Stimulated activated CD4-positive, alpha-beta T cell treated with anti-CD3 and anti-CD28 coated beads, Interleukin-4, amount 100 ng/mL, for 24 hours (primary cell): ENCODE measurements at places on chromosomes 4 and X.

DNA sequence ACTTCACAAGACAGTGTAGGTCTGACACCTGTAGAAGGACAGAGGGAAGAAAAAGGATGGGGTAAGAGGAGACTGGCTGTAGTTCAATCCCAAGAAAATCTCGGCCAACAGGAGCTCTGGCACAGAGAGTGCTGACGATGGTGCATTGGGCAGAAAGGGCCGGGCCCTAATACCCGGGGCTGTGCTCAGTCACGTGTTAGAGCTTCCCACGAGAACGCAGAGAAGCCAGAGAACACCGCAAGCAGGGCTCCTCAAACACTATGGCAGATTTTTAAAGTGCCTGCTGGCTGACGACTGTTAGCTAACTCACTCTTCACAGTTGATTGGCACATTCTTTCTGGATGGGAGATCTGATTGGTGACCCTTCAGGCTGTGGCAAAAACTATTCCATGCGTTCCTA, 35.5 kb downstream of the EREG start:
- no peak for DNase-seq

DNA sequence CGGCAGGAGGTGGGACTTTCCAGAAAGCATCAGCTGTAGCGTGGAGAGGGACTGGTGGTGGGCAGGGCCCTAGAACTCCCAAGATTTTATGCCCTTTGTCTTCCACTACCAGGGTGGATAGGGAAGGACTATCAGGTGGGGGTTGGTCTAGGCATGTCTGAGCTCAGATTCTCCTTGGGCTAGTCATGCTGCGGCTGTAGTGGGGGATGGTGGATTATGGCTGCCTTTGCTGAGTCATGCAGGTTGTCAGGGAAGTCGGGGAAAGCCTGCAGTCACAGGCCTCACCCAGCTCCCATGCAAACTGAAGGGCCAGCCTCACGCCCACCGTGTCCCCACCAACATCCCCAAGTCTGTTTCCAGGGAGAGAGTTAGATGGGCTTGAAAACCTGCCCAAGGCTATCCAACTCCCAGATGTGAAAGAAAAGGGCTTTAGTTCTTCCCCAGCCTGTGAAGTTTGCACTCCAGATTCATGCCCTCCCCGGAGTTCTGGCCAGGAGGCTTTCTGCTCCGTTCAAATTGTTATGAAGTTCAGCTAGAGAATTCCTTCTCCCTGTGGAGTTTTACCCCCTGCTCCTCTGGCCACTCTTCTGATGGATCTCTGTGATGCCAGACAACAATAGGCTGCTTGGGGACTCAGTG, 13.4 kb upstream of the MEPE start:
- DNase-seq = no peak

DNA sequence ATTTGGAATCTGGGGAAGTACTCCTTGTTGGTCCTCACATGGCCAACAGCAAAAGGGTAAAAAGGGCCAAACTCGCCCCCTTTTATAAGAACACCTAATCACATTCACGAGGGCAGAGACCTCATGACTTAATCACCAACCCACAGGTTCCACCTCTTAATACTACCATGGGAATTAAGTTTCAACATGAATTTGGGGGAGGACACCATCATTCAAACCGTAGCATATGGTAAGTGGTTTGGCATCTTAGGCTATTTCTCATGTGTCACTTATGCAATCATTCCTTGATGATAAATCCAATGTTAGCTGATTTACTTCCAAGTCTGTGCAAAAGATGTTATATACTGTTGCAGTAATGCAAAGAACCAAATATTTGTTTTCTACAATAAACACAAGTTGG, 302.9 kb upstream of the FAM241A start:
- DNase-seq = no peak

DNA sequence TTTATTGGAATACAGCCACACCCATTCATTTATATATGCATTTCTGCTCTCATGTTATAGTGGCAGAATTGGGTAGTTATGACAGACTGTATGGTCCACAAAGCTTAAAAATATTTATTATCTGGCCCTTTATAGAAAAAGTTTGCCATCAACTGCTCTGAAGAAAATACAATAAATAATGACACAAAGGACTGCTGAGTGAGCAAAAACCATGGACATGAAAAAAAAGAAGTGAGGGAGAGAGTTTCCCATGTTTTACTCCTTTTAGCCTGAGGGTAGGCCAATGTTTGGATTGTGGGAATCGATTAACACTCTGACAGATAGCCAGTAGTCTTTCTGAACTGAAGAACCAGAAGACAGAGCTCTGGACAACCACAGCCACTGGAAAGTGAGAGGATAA, 149.2 kb downstream of the CHRDL1 start:
- no peak for DNase-seq

GRCh38 chr4:86181585-86181984, 178.3 kb downstream of the MAPK10 start:
- no peak for DNase-seq

- no peak for DNase-seq
Measured at GRCh38 chr4:99868126-99868596, 26.1 kb downstream of the LAMTOR3 start.

DNA sequence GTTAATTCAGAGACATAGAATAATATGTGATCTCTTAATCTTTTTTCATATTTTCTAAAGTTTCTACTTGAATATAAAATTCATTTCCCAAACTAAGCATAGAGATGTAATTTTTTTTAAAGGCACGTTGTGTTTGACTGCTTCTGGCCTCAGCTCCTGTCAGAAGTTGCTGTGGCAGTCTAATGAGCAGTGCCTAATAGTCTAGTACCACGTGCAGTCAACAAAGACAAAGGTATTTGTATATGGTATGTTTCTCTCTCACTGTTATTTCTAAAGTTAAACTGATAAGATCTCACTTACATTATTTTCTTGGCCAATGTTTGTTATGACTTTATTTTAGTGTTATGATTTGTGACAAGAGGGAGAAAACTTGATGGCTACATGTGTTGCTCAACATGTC, 48.6 kb upstream of the MCUB start:
- no peak for DNase-seq

DNA sequence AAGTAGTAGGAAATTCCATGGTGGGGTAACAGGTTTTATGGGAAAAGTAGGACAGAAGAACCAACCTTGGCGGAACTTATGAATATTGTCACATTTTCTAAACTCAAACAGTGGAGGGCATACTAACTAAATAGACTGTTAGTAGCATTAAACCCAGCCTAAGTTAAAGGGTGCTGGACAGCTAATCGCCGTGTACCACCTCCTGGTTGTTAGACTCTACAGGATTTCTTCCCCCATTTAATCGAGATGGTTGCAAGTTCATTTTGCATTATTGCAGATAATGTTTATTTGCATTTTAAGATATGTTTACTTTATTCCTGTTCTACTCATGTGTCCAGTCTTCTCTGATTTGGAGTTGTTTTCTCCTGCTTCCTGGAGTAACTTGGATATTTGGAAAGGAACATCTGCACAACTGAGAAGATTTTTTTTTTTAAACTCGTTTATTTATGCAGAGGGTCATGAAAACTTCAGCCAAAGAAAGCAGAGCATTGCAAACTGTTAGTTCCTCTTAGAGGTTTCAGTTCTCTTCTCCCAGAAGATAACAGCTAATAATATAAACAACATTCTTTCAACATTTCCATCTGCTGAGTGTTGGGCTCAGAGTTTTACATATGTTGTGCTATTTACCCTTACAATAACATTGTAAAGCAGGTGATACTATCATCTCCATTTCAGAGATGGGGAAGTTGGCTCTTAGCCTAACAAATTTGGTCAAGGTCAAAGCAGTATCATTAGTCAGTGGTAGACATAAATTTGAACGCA, 51.5 kb upstream of the TBC1D9 start:
- no peak for DNase-seq

DNA sequence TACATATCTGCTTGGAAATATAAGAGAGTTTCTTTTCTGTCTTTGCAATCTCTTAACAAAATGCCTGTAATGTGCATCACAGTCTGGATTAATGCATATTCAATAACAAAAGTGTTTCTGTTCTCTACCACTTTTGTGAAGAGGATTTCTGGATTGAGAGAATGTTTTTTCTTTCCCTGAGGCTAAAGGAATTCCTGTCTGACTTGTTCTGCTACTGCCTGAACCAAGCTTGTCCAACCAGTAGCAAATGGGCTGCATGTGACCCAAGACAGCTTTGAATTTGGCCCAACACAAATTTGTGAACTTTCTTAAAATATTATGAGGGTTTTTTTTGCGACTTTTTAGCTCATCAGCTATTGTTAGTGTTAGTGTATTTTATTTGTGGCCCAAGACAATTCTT, 1133.9 kb downstream of the SH3BGRL start:
- DNase-seq = no peak

DNA sequence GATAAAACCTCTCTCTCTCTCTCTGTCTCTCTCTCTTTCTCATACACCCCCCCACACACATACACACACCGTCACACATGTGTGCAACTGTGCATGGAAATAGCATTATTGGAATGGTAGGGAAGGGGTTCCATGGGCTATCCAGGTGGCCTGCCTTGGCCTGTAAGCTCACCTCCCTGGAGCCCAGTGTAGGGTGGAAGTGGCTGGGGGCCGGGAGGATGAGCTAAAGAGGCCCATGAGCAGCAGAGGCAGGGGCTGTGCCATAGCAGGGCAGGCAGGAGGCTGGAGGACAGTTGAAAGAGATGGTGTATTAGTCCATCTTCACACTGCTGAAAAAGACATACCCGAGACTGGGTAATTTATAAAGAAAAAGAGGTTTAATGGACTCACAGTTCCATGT, 74.2 kb downstream of the CYTL1 start:
- no peak for DNase-seq

- no peak for DNase-seq
Measured at GRCh38 chr4:37516057-37516775, 170.0 kb downstream of the RELL1 start.

- DNase-seq = no peak
Measured at GRCh38 chrX:138349351-138349750, 362.2 kb downstream of the FGF13 start.

GRCh38 chr4:5757954-5758353, 47.0 kb downstream of the EVC start:
- DNase-seq = no peak
